ENCODE measurements at places on chromosomes 6 and 20.

DNA sequence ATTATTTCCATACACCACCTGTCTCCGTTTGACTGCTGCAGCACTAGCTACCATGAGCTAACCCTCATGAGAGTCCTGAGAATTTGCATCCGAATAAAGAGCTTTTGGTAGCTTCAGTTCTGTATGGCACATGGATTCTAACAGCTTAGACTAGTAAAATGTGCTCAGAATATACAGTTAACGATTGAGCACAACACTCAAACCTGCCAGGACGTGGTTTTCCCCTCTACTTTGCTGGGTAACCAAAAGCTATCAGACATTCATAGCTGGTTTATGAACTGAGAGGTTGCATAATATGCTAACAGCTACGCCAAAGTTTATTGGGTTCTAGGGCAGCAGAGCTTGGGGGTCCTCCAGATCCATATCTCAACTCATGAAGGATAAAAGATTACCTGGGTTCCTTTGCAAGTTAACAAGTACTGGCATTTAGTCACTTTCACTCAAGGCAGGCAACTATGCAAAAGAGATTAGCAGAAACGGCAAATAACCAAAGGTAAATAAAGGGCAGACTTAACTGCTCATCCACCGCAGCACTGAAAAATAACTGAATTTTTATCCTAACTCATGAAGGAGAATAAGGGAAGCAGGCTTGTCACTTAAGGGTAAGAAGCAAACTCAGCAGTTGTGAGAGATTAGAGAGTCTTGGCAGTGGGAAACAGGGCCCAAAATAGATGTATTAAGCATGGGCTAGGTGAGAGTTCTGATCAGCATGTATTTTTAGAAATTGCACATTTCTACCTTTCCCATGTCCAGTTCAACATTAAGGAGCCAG is 29.4 kb downstream of the NUDT3 start:
- no peak for DNase-seq

GRCh38 chr6:37357288-37357687 is 3.5 kb downstream of the RNF8 start:
- DNase-seq: no peak

DNA sequence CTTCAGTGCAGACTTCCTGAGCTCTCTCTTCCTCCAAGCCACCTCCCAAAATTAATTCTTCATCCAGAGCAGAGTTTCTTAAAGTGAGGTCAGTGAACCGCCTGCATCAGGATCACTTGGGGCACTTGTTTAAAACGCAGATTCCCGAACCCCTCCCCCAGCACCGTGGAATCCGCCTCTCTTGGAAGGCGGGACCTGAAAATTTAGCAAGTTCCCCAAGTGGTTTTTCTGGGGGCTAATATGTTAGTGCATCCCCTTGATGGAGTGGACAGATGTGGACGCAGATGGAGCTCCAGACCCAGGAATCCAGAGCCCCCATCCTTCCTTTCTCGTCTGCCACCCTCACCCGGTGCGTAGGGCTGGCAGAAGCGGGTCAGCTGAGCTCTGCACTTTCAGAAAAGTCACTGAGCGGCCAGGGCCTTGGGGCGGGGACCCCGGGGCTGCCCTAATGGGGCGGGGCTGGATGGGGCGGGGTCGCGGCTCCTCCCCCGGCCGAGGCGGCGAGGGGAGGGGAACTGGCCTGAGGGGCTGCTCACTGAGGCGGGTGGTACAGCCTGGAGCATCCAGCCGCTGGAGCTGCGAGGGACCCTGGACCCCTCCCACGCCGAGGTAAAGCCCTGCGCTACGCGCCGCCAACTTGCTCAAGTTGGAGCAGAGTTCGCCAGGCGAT is at the start of the genes DEFB124 and REM1:
TSS of gene DEFB124 (minus strand) at position 370 of the 670 bp plus-strand sequence. CDS start 2,114 bp downstream, outside the sequence.
TSS of gene REM1 (plus strand) at position 531 of the 670 bp plus-strand sequence. CDS start 1,158 bp downstream, outside the sequence.
- DNase-seq: no peak

- no peak for DNase-seq
These were observed 60.2 kb downstream of the GPR63 start for GRCh38 chr6:96777113-96777512.

GRCh38 chr20:49742948-49743347 is 29.3 kb upstream of the B4GALT5 start:
- DNase-seq: no peak

DNA sequence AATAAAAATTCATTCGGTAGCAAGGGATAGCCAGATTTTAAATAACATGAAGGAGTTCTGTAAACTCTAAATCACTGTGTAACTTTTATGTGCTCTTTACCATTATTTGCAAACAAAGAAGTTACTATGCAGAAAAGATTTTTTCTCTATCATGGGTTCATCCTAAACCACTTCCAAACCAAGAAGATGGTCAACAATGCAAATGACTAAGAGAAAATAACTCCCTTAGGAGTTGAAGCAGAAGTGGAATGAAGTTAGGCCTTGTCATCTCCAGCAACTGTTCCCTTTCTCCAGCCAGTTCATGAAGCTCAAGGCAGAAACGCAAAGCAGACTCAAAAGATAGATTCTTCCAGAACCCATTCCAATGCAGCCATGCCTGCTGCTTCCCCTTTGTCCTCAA is 66.0 kb downstream of the MBOAT1 start:
- DNase-seq: no peak

- DNase-seq: no peak
These were observed 658.8 kb downstream of the PTPRT start for GRCh38 chr20:42530855-42531448.

DNA sequence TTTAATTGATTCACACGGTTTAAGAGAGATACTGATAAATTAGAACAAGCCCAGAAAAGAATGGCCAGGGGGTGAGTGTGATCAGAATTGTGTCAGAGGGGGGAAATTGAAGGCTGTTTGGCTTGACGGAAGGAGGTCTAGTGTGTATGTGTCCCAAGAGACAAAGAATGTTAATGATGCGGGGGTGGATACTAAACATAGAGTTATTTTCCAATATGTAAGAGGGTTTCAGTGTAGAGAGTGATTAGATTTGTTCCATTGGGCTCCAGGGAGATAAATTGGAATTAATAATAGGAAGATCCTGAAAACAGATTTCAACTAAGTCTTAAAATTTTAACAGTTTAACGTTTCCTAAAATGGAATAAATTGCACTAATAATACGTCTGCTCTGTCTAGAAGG is 38.1 kb upstream of the UTRN start:
- DNase-seq: no peak

DNA sequence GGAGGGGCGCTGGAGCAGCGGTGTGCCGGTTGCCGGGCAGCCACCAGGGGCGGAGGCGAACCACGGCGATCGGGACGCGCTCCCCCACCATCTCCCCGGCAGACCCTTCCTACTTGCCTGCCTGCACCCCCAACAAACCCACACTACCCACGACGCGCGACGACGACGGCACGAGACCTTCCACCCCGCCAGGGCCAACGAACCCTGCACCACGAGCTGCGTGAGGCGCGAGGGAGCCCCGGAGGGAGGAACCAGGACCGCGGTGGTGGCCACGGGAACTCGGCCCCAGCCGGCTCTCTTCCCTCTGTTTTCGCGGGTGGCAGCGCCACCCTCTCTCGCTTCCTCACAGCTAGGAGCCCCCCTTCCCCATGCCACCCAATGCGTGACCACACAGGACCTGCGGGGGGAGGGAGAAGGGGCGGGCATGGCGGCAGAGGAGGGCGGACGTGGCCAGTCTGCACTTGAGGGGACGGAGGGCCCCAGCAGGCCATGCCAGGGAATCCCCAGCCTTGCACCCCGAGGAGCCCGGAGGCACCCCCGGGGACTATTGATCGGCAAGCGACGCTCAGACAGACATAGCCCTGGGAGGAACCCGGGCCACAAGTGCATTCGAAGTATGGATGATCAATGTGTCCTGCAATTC is 1516.4 kb upstream of the DEFB115 start:
- no peak for DNase-seq

DNA sequence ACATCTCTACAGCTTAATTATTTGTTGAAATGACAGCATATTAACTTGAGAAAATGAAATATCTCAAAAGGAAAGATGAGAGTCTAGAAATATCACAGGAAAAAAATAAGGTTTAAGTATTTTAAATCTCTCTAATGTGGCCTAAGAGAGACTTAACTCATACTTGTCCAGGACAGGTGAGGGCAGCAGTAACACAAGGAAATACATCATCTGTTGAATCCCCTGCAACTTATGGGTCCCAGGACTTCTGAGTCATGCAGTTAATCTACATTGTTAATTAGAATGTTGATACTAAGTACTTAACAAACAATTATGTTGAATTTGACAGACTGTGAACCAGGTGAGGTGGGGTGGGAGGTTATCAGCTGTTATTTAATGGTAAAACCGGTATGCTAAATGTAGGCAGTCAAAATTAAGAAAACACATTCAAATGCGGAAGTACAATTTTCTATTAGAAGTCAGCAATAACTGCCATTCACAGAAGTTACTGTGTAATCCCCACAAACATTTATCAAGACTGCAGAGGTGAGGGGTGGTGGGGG is 87.9 kb downstream of the CEP57L1 start:
- no peak for DNase-seq

DNA sequence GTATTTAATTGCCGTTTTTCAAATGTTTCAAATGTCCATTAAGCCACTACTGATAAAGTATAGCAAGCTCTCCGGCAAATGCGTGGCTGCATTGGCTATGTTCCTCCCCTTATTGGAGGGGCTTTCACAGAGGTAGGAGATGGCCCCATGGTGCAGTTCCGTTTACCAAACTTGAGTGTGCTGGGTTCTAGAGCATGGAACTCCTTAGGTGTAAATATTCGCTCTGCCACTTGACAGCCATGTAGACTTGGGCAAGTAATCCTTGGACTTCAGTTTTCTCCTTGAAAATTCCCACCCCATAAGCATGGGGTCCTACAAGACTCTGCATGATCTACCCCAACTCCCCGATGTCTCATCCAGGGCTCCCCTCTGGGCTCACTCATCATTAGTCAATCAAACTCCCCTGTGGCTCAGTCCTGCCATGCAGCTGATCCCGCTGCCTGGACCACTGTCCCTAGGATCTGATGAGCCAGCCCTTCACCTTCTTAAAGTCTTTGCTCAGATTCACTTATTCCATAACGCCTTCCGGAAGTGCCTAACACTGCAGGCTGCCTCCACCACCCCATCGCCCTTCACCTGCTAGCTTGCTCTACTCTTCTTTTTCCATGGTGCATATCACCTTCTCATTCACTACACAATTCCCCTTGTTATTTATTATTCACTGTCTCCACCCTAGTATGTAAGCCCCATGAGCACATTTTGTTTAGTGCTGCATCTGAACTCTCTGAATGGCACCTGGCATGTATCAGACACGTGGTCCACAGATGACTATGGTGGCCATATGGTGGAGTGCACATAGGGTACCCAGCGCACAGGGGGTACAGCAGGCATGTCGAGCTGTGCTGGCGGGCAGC is 18.8 kb downstream of the PRR18 start:
- no peak for DNase-seq

DNA sequence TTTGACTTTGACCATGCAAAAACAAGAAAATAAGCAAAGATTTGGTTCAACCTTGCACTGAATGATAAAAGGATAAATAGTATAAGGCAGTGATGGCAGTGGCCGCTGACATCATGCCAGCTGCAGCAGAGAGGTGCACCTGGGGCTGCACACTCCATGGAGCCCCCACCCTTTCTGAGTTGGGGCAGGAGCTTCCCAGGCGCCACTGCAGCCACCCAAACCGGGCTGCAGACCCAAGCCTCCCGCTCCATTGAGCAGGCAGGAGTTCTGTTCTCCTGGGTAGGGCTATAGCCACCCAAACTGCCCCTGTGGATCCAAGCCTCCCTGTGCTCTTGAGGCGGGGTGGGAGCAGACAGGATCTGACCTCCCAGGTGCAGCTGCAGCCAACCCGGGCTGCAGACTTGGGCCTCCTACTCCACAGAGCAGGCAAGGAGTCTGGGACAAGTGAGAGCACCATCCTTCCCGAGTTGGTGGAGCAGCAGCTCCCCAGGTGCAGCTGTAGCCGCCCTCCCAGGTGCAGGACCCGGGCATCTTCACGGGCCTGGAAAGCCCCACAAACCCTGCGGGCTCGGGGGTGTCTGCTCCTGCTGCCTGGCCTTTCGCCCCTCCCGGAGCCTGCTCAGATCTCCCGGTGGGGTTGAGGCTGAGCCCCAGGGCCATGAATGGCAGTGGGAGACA is 537.9 kb downstream of the TENT5A start:
- no peak for DNase-seq

GRCh38 chr6:152054441-152054840 is 247.0 kb downstream of the ESR1 start:
- DNase-seq: no peak

- DNase-seq: no peak
These were observed 5.5 kb upstream of the MYLK4 start for GRCh38 chr6:2756241-2756640.

DNA sequence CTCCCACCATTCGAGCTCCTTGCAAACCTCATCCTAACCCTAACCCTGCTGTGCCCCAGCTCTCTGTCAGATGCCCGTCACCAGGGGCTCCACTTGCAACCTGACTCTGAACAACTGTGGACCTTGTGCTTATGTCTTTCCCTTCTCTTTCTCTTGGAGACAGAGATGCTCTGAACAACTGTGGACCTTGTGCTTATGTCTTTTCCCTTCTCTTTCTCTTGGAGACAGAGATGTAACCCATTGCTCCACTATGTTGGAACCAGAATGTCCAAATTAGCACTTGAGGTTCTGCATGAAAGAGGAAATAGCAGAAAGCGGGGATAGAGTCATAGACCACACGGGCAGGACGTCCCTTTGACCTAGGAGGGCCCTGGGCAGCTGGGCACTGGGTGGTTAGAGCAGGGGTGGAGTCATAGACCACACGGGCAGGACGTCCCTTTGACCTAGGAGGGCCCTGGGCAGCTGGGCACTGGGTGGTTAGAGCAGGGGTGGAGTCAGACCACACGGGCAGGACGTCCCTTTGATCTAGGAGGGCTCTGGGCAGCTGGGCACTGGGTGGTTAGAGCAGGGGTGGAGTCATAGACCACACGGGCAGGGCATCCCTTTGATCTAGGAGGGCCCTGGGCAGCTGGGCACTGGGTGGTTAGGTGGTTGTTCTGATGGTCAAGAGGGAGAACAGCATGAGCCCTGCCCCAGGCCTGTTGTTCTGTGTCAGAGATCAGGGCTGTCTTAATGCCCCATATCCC is 22.2 kb downstream of the PCMTD2 start:
- no peak for DNase-seq

GRCh38 chr6:118710616-118711015 is 59.2 kb upstream of the CEP85L start:
- no peak for DNase-seq

- DNase-seq: no peak
These were observed 480.5 kb upstream of the SULF2 start for GRCh38 chr20:48265791-48266190.

DNA sequence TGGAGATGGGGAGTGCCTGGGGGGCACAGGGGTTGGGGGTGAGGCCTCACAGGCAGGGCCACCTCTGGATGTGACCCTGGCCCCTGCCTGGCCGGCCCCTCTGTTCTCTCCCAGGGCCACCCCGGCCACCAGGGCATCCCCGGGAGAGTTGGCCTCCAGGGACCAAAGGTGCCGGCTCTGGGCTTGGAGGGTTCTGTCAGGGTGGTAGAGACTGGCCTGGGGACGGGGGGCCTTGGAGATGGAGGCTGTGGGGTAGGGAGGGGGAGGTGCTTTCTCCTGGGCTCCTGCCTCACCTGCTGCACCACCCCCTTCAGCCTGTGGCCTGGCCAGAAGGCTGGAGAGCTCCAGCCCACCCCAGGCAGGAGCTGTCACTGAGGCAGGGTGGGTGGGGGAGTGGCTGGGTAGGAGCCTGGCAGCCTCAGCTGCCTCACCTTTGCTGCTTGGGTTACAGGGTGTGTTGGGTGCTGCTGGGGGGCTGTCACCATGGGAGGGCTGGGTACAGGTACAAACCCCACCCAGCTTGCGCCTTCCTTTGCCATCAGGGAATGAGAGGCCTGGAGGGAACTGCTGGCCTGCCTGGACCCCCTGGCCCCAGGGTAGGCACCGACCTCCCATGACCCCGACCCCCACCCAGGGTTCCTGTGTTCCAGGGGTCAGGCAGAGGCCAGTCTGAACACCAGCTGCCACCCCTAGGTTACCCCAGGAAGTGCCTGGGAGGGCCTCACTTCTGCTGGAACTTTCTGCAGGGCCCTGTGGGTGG is 32.7 kb downstream of the COL20A1 start:
- no peak for DNase-seq

Measured in stimulated activated CD4-positive, alpha-beta T cell treated with anti-CD3 and anti-CD28 coated beads, TNF-alpha, amount 100 ng/mL, for 1 hour (primary cell).